ENCODE measurements at places on chromosomes 6 and 20.

- no peak for DNase-seq
These were observed 126.5 kb upstream of the NXT1 start for GRCh38 chr20:23223908-23224580.

DNA sequence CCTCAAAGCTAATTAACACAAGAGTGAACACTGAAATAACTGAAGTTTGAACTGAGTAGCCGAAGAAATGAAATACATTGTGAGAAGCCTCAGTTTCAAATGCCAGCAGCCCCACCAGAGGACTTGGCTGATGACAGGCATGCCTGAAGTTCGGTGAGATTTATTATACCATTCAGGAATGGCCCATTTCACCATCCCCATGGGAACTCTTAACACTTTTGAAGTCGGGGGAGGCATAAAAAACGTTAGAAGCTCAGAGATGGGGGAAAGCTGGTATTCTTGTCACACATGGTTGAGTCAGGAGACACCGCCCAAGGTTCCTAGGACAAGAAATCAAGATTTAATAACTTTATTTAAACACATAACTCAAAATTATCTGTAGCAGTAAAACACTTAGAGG, 17.6 kb upstream of the SLC22A3 start:
- no peak for DNase-seq

DNA sequence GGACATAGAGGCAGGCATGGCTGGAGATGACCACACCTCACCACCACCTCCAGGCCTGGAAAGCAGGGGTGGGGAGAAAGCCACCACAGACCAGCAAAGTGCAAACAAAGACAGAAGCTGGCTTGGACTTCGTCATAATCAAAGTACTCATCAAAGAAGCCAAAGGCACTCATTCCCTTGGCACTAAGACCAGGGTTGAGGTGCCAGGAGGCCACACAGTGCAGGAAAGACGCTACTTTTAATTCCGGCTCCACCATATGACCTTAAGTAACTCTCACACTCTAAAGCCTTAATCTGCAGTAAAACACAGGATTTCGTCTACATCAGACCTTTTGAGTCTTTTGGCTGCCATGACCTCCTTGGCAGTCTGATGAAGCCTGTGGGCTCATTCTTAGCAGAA, 123.1 kb downstream of the HIVEP2 start:
- no peak for DNase-seq

GRCh38 chr6:155894758-155895157, 439.1 kb upstream of the NOX3 start:
- DNase-seq = no peak

GRCh38 chr6:56891754-56892153, 63.2 kb upstream of the BEND6 start:
- DNase-seq = no peak
